ENCODE measurements at places on chromosomes 6 and 20. TPM values are rescaled to one million over a fixed set of nuclear protein-coding genes. Genes with fewer than 3 reads are reported as not detected.

DNA sequence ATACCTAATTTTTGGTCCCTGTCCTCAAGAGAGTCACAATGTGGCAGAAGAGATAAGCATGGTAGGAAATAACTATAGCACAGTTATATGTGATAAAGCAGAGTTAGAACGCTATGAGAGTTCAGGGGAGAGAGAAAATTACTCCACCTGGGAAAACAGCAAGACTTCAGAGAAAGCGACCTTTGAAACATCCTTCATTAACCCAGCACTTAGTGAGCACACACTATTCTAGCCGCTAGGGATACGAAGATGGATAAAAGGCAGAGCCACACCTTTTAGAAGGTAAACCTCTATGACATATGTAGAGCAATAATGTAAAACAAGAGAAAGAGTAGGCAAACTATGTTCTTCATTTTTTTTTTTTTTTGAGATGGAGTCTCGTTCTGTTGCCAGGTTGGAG is 264.3 kb downstream of the PTPRK start:
- no peaks in the 10 kb centered on the region for H3K36me3 ChIP-seq
- no peak overlapping the region for H3K4me3 ChIP-seq
- H3K4me1 ChIP-seq: peaks cover 11% of the 10 kb centered on the region
- no peak overlapping the region for H3K27ac ChIP-seq

DNA sequence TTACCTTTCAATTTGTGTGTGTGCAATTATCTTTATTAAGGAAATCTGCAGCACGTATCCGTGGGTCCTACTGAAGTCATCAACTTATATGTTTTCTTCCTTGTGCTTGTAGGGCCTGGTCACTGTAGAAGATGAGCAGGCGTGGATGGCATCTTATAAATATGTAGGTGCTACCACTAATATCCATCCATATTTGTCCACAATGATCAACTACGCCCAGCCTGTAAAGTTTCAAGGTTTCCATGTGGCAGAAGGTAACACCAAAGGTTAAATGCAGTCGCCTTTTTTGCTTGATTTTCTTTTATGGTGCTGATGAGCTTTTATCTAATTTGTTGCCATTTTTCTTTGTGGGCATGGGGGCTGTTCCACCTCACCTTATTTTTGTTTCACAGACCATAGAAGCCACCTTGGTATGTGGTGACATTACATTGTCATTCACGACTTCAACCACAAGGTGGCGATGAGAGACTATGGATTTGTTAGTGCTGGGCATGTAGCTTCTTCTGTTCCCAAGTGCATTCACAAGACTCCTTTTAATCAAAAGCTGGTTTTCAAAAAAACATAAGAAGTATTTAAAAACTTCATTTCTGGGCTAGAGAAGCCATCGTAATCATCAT is 106.5 kb upstream of the LAMP5 start:
- peaks cover 5% of the 10 kb centered on the region for H3K36me3 ChIP-seq
- DNase-seq: no peak
- no peaks in the 10 kb centered on the region for H3K27me3 ChIP-seq
- no peak overlapping the region for H3K27ac ChIP-seq
- no peak overlapping the region for H3K4me3 ChIP-seq

- DNase-seq: no peak
- H3K4me1 ChIP-seq: peaks cover 9% of the 10 kb centered on the region
These were observed 10.6 kb upstream of the IFT52 start for GRCh38 chr20:43579861-43580793.

- H3K27ac ChIP-seq: no peak overlapping the region
- no peaks in the 10 kb centered on the region for H3K4me1 ChIP-seq
- DNase-seq: no peak
- H3K36me3 ChIP-seq: no peaks in the 10 kb centered on the region
These were observed 63.5 kb downstream of the STMND1 start for GRCh38 chr6:17165383-17165782.

DNA sequence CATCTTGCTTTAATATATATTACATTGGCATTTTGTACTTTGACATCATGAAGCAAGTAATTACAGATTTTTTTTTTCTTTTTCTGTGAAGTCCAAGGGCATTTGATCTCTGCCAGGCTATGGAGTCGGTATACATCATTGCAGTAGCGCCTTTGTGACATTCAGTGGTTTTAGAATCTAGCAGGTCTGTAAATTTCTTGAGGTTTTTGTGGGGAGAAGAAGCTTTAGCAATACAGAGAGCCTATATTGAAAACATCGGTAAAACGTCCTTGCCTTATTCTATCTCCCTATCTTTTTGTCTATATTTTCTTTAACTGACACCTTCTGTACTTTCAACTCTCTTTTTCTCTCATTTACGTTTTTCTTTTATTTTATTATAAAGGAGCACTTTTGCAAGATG is 47.2 kb downstream of the DUSP22 start:
- H3K27me3 ChIP-seq: no peaks in the 10 kb centered on the region
- peaks cover 25% of the 10 kb centered on the region for H3K4me1 ChIP-seq
- H3K27ac ChIP-seq: no peak overlapping the region
- no peaks in the 10 kb centered on the region for H3K36me3 ChIP-seq

- no peak overlapping the region for H3K27ac ChIP-seq
- no peak for DNase-seq
- H3K4me3 ChIP-seq: no peak overlapping the region
These were observed 65.4 kb downstream of the GPR6 start for GRCh38 chr6:110043366-110043994.

DNA sequence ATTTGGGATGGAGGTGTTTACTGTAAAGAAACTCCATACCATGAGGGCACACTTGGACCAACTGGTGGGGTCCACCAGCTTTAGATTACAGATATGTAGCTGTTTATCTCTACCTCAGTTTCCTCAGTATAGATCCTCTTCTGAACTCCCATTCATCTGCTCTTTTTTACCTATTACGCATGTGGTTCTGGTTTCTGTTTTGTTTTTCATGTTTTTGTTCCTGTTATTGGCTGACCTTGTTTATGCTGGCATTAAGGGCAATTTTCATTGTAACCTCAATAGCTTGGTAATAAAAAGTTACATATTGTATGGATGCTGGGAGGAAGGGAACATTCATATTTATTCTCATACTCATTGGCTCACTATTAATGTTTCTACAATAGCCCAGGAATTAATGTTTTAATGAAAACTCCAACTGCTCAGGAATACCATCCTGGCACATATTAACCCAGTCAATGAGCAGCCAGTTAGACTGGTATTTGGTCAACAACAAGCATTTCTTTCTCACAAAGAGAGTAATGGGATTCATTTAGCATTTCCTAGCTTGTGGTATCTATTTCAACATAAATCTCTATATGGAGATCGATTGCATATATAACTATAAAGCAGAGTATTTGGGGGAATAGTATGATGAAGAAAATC is 83.8 kb upstream of the FAM184A start:
- no peaks in the 10 kb centered on the region for H3K36me3 ChIP-seq
- no peaks in the 10 kb centered on the region for H3K27me3 ChIP-seq
- peaks cover 15% of the 10 kb centered on the region for H3K4me1 ChIP-seq
- H3K4me3 ChIP-seq: no peak overlapping the region

- H3K27me3 ChIP-seq: no peaks in the 10 kb centered on the region
- no peak for DNase-seq
- H3K4me1 ChIP-seq: peaks cover 39% of the 10 kb centered on the region
- H3K4me3 ChIP-seq: no peak overlapping the region
- peaks cover 100% of the 10 kb centered on the region for H3K36me3 ChIP-seq
These were observed 14.9 kb downstream of the ROMO1 start for GRCh38 chr20:35714127-35714526.

GRCh38 chr20:35939264-35939663 is 15.0 kb downstream of the SCAND1 start:
- H3K27ac ChIP-seq: no peak overlapping the region
- no peak for DNase-seq

DNA sequence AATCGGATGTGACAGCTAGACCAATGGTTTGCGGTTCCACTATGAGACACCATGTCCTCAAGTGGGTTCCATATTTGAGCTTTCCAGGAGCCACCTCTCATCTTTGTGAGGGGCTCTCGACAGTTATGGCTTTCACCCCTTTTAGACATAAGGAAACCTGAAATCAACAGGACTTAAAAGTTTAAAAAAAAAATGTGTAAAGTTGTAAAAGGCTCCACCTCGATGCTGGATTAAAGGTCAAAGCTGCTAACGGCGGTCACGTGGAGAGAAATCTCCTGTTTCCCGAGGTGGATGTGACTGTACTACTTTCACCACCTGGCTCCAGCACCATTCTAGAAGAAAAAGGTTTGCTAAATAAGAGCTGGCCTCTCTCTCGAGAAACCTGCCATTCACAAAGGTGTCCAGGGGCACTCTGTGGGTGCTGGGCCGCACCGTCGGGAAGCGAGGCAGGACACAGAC is 542 bp downstream of the ATP5F1E start:
- peaks cover 63% of the 10 kb centered on the region for H3K36me3 ChIP-seq
- no peaks in the 10 kb centered on the region for H3K27me3 ChIP-seq
- peak overlapping the region; percentile 92 for H3K27ac ChIP-seq
- H3K4me1 ChIP-seq: peaks cover 52% of the 10 kb centered on the region
- DNase-seq: no peak

DNA sequence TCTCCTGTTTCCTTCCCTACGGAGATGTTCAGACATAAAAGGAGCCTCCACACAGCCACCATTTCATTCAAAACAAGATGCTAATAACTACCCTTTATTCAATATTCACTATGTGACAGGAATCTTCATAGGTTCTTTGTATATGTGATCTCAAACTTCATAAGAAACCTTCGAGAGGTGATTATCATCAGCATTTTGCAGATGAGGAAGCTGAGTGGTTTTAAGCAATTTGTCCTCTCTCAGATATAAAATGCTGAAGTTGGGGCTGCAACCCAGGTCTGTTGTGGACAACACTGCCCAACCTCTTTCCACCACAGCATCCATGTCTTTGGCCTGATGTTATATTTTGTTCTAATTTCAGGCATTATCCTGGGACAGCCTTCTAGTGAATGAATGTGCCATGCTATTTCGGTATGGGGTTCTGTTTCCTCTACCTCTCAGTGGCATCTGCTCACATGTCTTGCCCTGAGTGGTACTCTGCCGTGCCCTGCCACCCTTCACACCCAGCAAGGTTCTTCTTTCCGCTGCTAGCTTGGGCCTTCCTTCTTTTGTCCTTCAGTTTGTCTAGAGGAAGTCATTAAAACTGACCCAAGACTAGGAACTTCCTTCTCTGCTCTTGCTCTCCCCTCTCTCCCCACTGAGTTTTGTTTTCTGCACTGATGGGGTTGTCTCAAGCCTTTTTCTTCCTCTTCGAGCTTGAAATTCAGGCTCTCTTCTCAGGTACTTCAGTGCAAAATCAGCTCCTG is 300.9 kb upstream of the PRDM1 start:
- H3K27ac ChIP-seq: no peak overlapping the region
- H3K36me3 ChIP-seq: no peaks in the 10 kb centered on the region

Gene ZSCAN12
- total RNA-seq: 5.5 TPM
